ENCODE measurements at places on chromosomes 11 and 22.
A peak's percentile ranks its signal among the peaks of the same experiment; 100 is the strongest.

DNA sequence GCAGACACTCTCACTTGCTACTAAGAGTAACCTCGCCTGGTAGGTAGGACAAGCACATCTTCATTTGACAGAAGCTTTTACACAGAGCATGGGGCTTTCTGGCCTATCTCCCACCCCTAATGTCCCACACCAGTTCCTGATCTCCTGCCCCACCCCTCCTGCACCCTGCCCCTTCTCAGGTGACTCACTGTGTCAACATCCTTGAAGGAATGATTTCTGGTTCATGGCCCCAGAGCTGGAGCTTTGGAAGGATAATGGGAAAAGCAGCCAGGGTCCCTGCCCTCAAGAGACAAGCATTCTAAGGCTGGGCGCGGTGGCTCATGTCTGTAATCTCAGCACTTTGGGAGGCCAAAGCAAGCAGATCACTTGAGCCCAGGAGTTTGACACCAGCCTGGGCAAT lies 47.2 kb downstream of the LRFN4 start:
- no peak for DNase-seq

DNA sequence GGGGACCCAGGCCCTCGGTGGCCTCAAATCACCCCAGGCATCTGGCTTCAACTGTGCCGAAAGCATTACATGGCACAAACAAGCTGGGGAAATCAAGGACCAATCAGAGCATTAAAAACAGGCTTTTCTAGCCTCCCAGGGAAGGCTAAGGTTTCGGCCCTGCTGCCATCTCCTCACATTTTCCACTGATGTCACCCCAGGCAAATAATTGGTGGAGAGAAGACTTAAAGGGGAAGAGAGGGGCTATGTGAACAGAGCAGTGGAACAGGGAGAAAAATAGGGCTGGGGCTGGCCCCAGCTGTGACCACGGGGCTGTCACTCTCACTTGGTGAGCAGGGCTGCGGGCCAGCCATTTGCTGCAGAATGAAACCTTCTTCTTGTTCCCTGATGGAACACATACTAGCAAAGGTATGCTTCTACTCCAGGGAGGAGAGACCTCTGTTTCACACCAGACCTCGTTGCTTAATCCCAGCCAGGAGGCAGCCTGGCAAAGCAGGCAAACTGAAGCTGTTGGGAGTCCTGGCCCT lies 581.3 kb downstream of the SOX6 start:
- DNase-seq: no peak

DNA sequence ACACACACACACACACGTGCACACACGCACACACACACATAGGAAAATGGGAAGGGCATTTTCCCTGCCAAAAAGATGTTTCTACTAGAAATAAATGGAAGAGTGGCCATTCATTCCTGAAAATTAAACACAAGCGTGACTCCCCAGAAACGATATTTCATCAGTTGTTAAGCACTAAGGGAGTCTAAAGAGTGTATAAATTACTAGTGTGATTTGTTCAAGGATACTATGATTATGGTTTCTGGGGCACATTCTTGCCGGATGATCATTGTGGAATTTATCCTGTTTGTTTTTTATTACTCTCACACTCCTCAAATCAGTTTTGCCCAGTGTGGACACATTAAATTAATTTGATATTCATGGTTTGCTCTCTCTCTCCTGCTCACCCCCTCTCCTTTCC lies 16.4 kb upstream of the AMOTL1 start:
- DNase-seq: no peak

GRCh38 chr11:68829581-68829980 lies 12.1 kb downstream of the CPT1A start:
- no peak for DNase-seq

- DNase-seq: peak; percentile 28
These were observed 112.5 kb downstream of the KCNQ1OT1 start for GRCh38 chr11:2587132-2587930.

- DNase-seq: no peak
These were observed 921.3 kb downstream of the BRD1 start for GRCh38 chr22:48906216-48906835.

DNA sequence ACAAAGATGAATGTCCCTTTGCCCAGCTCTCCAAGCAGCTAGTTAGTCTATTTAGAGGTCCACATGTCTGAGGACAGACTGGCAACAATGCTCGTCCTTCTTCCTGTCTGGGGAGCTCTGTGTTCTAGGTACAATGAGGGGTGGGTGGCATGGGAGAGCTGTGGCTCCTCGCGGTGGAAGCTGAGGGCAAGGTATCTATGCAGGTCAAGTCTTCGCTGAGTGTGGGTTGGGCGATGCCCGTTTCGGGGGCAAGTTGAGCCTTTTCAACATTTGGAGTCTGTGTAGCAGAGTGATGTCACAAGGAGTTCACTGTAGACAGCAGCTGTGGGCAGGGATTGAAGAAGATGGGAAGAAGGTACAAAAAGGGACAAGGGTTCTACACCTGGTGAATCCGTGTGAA lies 163.2 kb downstream of the FEZ1 start:
- DNase-seq: no peak

- no peak for DNase-seq
These were observed 69.7 kb downstream of the ETS1 start for GRCh38 chr11:128517451-128518230.

- DNase-seq: no peak
These were observed 5.4 kb upstream of the OR56A4 start for GRCh38 chr11:6012035-6012668.

GRCh38 chr11:76997512-76997911 lies 36.7 kb upstream of the B3GNT6 start:
- no peak for DNase-seq

GRCh38 chr11:110858547-110858921 lies 146.3 kb upstream of the ARHGAP20 start:
- DNase-seq: no peak

DNA sequence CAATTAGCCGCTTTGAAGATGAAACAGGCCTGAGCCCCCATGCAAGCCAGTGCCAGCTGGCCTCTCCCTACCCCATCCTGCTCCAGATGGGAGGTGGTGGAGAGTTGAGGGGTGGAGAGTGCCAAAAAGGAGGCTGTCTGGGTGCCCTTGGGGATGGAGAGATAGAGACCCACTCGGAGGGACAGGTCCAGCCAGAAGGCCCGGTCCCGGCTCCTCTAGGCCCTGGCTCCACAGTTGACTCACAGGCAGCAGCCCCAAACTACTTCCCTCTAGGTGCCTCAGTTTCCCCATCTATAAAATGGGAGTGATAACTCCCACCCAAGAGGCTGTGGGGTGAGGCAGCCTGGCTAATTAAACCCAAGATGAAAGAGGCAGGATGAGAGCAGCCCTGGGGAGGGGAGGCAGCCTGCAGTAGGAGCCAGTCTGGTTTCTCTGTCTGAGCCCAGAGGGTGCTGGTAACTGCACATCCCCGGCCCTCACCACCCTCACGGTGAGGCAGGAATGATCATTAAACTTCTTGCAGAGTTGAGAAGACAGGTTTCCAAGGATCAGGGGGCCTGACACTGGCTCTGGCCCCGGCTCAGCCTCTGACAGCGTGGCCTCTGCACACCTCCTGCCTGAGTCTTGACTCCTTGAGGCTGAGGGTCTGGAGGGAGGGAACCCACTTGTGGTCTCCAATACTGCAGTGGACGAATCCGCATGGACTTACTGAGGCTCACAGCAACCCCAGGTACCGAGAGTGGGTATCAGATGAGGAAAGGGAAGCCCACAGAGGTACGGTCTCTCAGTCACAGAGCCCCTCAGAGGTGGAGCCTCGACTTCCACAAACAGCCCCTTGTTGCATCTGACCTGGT lies 1.4 kb upstream of the AP5B1 start:
- no peak for DNase-seq

DNA sequence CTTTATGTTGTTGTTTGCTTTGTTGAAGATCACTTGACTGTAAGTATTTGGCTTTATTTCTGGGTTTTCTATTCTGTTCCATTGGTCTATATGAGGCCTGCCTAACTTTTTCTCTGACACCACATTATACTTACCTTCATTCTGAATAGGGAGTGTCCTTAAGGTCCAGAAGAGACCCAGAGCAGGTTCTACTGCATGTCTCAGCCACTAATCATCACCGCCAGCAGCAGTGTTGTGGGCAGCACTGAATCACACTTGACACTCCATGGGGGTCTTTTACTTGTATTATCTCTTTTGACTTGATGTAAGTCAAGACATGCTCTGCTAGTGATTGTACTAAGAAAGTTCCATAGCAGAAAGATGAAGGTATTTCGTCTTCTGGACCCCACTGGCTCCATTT lies 274.9 kb downstream of the TENM4 start:
- DNase-seq: no peak

GRCh38 chr22:35804421-35804820 lies 86.7 kb downstream of the APOL5 start:
- no peak for DNase-seq

- DNase-seq: no peak
These were observed 6.7 kb downstream of the SERPINH1 start for GRCh38 chr11:75568616-75569219.

DNA sequence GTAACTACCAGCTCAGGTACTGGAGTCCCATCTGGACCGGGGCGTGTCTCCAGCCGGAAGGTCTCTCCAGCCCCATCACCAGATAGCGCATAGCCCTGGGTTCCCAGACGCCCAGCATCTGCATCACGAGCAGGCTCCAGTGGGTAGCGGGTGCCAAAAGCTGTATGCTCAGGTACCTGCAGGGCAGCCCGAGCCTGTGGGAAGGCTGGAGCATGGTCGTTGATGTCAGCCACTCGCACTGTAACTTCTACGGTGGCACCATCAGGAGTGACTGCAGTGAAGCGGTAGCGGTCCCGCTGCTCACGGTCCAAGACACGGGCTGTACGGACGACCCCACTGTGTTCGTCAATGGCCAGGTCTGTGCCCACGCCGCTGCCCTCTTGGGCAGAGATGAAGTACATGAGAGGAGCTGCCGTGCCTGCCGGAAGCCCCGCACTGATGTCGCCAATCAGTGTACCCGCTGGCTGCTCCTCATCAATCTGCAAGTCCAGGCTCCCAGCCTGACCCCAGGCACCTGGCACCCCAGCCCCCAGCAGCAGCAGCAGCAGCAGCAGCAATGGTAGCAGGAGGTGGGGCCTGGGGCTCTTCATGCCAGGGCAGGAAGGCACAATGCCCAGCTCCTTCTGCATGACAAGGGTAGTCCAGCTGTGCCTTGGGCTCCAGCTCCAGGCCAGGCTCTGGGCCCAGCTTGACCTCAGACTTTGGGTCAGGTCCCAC lies 14.5 kb downstream of the DCHS1 start:
- no peak for DNase-seq

- DNase-seq: no peak
These were observed 88.2 kb upstream of the SEPTIN5 start for GRCh38 chr22:19626042-19626587.

DNA sequence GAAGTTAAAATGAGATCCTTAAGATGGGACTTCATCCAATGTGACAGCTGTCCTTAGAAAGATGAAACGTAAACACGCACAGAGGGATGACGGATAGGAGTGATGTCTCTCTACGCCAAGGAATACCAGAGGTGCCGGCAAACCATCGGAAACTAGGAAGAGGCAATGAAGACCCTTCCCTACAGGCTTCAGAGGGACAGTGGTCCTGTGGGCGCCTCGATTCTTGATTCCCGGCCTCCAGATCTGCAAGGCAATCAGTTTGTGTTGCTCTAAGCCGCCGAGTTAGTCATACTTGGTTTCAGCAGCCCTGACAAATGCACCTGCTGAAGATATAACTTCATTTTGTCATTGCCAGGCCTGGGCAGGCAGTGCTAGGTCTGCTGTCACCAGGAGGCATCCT lies 1455.1 kb downstream of the TBC1D22A start:
- DNase-seq: no peak

DNA sequence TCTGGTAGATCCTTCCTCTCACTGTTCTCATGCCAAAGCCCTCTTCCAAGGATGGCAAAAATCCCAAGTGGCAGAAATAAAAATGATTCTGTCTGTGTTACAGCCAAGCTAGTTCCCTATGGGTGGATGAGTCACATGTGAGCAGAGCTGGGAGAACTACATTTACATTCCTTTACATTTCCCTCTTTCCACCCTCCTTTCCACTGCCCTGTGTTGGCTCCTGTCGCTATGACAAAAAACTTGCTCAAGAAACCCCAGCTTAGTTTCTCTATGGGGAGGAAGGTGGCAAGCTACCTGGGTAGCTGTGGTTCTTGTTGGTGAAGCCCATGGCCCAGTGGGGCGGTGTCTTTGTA lies 10.2 kb upstream of the DDB2 start:
- no peak for DNase-seq

DNA sequence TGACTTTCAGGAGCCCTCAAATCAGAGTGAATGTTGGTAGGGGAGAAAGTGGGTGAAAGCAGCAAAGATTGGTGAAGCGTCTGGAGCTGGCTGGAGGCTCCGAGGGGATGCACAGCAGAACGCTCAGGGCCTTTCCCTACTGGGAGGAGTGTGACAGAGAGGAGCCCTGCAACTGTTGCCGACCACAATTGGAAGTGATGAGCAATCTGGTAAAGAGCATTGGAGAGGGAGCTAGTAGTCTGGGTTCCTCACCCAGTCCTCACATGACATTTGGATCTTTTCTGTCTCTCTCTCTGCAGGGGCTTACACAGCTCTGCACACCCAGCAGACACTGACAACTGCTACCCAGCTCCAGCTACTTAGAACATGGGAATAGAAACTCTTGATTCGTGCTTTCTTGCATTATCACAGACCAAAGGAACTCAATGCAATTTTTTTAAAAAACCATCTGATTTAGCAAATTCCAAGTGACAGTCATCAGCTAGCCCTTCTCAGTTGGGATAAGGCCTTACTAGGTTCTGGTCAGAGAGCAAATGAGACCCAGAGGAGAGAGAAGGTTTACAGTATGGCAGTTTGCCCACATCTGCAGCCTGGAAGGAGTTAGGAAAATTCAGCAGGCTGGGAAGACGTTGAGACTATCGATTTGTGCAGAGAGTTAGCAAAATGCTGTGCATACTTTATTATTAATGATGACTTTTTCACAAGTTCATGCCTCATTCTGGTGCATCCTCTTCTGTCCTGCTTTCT lies 278.0 kb upstream of the PLET1 start:
- no peak for DNase-seq

- DNase-seq: no peak
These were observed 1.2 kb upstream of the EED start for GRCh38 chr11:86243396-86243795.

DNA sequence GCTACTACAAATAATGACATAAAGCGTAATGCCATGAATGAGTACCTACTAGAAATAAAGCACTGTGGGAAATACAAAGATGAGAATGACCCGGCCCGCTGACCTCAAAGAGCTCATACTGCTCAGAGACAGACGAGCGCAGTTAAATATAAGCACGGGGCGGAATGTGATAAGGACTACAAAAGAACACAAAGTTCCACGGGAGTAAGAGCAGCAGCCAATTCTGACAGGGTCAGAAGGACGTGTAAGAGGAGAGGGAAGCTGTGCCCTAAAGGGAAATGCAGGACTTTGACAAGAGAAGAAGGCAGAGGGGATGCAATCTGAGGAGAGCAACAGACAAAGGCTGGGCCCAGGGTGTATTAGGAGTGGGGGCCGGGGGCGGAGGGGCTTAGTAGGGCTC lies 314.6 kb downstream of the LARGE1 start:
- DNase-seq: no peak
